ENCODE measurements at places on chromosomes 7 and 10. TPM values are rescaled to one million over a fixed set of nuclear protein-coding genes. Genes with fewer than 3 reads are reported as not detected.

HSPA12A gene
- 32.0 TPM for total RNA-seq

RET gene
- total RNA-seq = 6.3 TPM

HTR7 gene
- total RNA-seq = 0.34 TPM

YWHAG gene
- total RNA-seq = 34.4 TPM

DNA sequence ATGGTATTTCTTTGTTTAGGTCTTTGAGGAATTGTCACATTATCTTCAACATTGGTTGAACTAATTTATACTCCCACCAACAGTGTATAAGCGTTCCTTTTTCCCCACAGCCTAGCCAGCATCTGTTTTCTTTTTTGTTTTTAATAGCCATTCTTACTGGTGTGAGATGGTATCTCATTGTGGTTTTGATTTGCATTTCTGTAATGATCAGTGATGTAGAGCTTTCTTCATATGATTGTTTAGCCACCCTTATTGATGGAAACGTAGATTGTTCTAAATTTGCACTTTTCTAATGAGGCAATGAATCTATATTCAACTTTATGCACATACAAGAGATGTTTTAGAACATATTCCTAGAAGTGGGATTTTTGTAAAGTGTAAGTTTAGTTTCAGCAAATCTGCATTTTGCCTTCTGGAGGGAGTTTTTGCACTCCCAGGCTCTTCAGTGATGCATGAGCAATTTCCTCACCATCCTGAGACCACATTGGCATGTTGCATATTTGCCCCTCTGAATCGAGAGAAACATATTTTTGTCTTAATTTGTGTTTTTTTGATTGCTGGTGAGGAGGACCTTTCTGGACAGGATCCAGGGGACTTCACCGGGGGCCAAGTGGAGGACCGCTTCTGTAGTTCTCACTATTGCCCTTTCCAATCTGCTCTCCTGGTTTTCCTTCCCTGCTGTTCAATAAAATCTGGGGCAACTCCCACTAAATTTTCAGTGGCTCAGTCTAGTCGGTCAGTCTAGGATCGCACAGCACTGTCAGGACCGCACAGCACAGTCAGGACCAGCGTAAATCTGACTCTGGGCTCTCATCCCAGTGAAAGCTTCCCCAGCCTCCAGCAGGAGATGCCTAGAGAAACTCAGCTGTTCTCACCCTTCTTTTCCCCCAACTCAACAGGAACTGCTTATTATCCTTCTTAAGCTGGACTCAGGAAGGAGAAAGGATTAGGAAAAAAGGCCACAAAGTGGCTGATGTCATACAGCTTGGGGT is 157.0 kb downstream of the PTPN20 start:
- no peaks in the 10 kb centered on the region for H3K4me1 ChIP-seq
- H3K4me3 ChIP-seq = no peak overlapping the region
- no peak for DNase-seq
- H3K27me3 ChIP-seq = no peaks in the 10 kb centered on the region
- no peak overlapping the region for H3K27ac ChIP-seq

GRCh38 chr7:140122965-140123364 is 53.8 kb downstream of the KDM7A start:
- no peak overlapping the region for H3K27ac ChIP-seq
- H3K27me3 ChIP-seq = no peaks in the 10 kb centered on the region
- H3K36me3 ChIP-seq = no peaks in the 10 kb centered on the region
- no peaks in the 10 kb centered on the region for H3K4me1 ChIP-seq
- no peak for DNase-seq

TMEM178B gene
- total RNA-seq = 0.76 TPM

PVRIG gene
- 0.21 TPM for total RNA-seq

- H3K27ac ChIP-seq = no peak overlapping the region
- no peaks in the 10 kb centered on the region for H3K27me3 ChIP-seq
These were observed 175.0 kb downstream of the CTNNA3 start for GRCh38 chr10:67520924-67521520.

GRCh38 chr10:74544106-74544505 is 282.3 kb upstream of the KAT6B start:
- DNase-seq = no peak
- no peaks in the 10 kb centered on the region for H3K36me3 ChIP-seq
- no peak overlapping the region for H3K27ac ChIP-seq
- no peaks in the 10 kb centered on the region for H3K27me3 ChIP-seq

DNA sequence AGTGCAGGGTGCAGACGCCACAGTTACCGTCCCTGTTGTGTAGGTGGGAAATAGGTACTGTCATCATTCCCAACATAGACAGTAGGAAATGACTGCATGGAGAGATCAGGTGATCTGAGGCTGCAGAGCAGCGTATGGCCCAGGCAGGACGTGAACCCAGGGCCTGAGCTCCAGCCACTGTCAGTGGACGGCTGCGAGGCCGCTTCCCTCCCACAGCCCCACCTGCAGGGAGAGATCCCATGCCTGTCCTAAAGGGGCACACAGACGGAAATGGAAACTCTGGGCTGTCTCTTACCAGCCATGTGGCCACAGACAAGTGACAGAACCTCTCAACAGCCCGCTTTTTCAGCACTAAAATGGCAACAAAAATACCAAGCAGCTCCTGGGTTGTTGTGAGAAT is 44.5 kb upstream of the MNX1 start:
- DNase-seq = no peak
- no peaks in the 10 kb centered on the region for H3K4me1 ChIP-seq
- no peaks in the 10 kb centered on the region for H3K27me3 ChIP-seq
- H3K36me3 ChIP-seq = no peaks in the 10 kb centered on the region
- H3K4me3 ChIP-seq = no peak overlapping the region
- H3K27ac ChIP-seq = no peak overlapping the region

- H3K27me3 ChIP-seq = no peaks in the 10 kb centered on the region
- DNase-seq = no peak
- no peak overlapping the region for H3K4me3 ChIP-seq
- H3K27ac ChIP-seq = no peak overlapping the region
- H3K4me1 ChIP-seq = no peaks in the 10 kb centered on the region
These were observed 44.9 kb upstream of the ZNF32 start for GRCh38 chr10:43693602-43694001.

DNA sequence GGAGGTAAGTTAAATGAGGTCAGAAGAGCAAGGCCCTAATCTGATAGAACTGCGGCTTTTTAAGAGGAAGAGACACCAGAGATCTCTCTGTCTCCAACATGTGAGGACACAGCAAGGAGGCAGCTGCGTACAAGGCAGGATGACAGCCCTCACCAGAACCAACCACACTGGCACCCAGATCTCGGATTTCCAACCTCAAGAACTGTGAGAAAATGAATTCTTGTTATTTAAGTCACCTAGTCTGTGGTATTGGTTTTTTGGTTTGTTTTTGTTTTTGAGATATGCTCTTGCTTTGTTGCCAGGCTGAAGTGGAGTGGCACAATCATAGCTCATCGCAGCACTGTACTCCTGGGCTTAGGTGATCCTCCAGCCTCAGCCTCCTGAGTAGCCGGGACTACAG is 127.2 kb downstream of the DLG5 start:
- H3K4me3 ChIP-seq = no peak overlapping the region
- H3K4me1 ChIP-seq = no peaks in the 10 kb centered on the region
- no peak overlapping the region for H3K27ac ChIP-seq
- no peaks in the 10 kb centered on the region for H3K27me3 ChIP-seq
- no peak for DNase-seq
- H3K36me3 ChIP-seq = no peaks in the 10 kb centered on the region

CCDC172 gene
- total RNA-seq = not detected

DNA sequence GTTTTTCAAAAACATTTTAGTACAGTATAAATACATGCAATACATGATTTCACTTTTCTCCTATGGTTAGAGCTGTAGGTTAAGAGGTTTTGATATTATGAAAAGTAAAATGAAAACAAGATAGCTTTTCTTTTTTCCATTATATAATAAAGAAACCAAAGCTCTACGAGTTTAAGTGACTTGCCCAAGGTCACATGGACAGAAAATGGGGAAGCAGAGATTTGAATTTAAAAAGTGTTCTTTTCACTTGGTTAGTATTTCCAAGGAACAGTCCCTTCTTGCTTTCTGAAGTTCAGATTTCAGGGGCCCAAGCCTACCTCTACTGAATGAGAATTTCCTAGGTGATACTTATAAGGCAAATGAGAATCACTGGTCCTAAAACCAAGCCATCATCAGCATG is 13.2 kb upstream of the MAP3K8 start:
- no peak overlapping the region for H3K4me3 ChIP-seq
- no peak overlapping the region for H3K27ac ChIP-seq
- H3K36me3 ChIP-seq = no peaks in the 10 kb centered on the region
- H3K27me3 ChIP-seq = no peaks in the 10 kb centered on the region
- DNase-seq = no peak

EBLN1 gene
- 0.21 TPM for total RNA-seq

RAB19 gene
- total RNA-seq = not detected

TUBAL3 gene
- total RNA-seq = not detected

DNA sequence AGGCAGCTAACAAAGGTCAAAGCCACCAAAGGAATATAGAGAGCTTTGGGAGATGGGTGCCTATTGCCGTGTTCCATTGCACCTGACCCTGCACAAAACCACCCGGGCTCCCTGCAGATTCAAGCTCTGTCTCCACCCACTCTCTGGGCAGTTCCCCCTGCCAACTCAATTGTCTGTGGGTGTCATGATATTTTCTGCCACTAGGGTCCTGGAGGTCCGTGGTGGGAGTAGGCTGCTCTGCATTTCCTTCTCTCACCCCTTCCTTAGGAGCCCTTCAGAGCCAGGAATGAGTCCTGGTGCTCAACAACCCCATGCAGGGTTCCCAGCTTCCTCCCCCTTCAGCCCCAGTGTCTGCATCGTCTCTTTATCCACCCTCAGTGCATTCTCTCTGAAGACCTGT is 34.1 kb downstream of the PNLIPRP2 start:
- H3K4me1 ChIP-seq = no peaks in the 10 kb centered on the region
- no peak for DNase-seq
- H3K36me3 ChIP-seq = no peaks in the 10 kb centered on the region
- no peak overlapping the region for H3K27ac ChIP-seq
- no peak overlapping the region for H3K4me3 ChIP-seq
- no peaks in the 10 kb centered on the region for H3K27me3 ChIP-seq

DNA sequence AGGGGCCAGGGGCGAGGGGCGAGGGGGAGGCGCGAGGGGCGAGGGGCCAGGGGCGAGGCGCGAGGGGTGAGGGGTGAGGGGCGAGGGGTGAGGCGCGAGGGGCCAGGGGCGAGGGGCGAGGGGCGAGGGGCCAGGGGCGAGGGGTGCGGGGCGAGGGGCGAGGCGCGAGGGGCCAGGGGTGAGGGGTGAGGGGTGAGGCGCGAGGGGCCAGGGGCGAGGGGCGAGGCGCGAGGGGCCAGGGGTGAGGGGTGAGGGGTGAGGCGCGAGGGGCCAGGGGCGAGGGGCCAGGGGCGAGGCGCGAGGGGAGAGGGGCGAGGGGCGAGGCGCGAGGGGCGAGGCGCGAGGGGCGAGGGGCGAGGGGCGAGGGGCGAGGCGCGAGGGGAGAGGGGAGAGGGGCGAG is 192.3 kb downstream of the PTPRN2 start:
- H3K27me3 ChIP-seq = no peaks in the 10 kb centered on the region
- H3K4me1 ChIP-seq = no peaks in the 10 kb centered on the region
- H3K36me3 ChIP-seq = no peaks in the 10 kb centered on the region
- no peak overlapping the region for H3K4me3 ChIP-seq

- no peak for DNase-seq
- no peaks in the 10 kb centered on the region for H3K27me3 ChIP-seq
- H3K36me3 ChIP-seq = no peaks in the 10 kb centered on the region
- H3K27ac ChIP-seq = no peak overlapping the region
- no peak overlapping the region for H3K4me3 ChIP-seq
These were observed 295.4 kb upstream of the NPSR1 start for GRCh38 chr7:34362621-34363020.

NKX1-2 gene
- total RNA-seq = not detected

DNA sequence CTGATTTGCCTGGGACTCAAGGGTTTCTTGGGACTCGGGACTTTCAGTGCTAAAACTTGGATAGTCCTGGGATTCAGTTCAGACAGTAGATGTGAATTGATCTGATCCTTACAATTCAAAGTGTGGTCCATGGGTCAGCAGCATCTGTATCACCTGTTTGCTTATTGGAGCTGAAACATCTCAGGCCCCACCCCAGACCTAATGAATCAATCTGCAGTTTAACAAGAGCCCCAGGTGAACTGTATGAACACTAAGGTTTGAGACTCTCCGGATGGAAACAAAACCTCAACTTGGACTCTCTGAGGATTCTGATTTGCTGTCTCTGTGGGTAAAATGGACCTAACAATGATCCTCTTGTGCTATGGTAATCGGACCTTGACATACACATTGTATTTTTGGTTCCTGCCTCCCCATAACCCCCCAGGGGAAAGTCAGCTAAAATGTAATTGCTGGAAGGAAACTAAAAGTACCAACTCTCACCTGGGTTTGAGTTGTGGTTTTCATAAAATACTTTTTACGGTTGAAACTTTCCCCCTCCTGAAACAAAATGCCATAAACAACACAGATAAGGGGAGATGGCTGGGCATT is 11.7 kb downstream of the CYP26A1 start:
- no peaks in the 10 kb centered on the region for H3K4me1 ChIP-seq
- no peak overlapping the region for H3K27ac ChIP-seq
- H3K27me3 ChIP-seq = no peaks in the 10 kb centered on the region
- H3K36me3 ChIP-seq = no peaks in the 10 kb centered on the region
- DNase-seq = no peak

GRCh38 chr10:120174491-120174890 is 282.0 kb downstream of the SEC23IP start:
- no peak overlapping the region for H3K4me3 ChIP-seq
- H3K4me1 ChIP-seq = no peaks in the 10 kb centered on the region
- no peaks in the 10 kb centered on the region for H3K27me3 ChIP-seq
- H3K27ac ChIP-seq = no peak overlapping the region
- H3K36me3 ChIP-seq = no peaks in the 10 kb centered on the region

GRCh38 chr10:88062385-88062784 is 199.0 kb downstream of the PTEN start:
- no peaks in the 10 kb centered on the region for H3K36me3 ChIP-seq
- peaks cover 6% of the 10 kb centered on the region for H3K4me1 ChIP-seq
- DNase-seq = no peak
- peak overlapping the region; percentile 65 for H3K27ac ChIP-seq
- no peaks in the 10 kb centered on the region for H3K27me3 ChIP-seq
- no peak overlapping the region for H3K4me3 ChIP-seq

DOCK1 gene
- total RNA-seq = 15.6 TPM

SCIN gene
- under 0.01 TPM for total RNA-seq

- no peak overlapping the region for H3K4me3 ChIP-seq
- peak; percentile 23 for DNase-seq
- no peak overlapping the region for H3K27ac ChIP-seq
- H3K4me1 ChIP-seq = no peaks in the 10 kb centered on the region
- H3K36me3 ChIP-seq = no peaks in the 10 kb centered on the region
These were observed 208.4 kb downstream of the FANK1 start for GRCh38 chr10:126104767-126105166.

GRCh38 chr7:99713995-99714570 is 20.9 kb downstream of the CYP3A7 start:
- H3K27ac ChIP-seq = no peak overlapping the region
- DNase-seq = no peak
- no peaks in the 10 kb centered on the region for H3K27me3 ChIP-seq
- no peaks in the 10 kb centered on the region for H3K4me1 ChIP-seq
- H3K4me3 ChIP-seq = no peak overlapping the region

ARHGEF35 gene
- 4.6 TPM for total RNA-seq

UCN3 gene
- not detected for total RNA-seq

- H3K27me3 ChIP-seq = no peaks in the 10 kb centered on the region
- peaks cover 24% of the 10 kb centered on the region for H3K4me1 ChIP-seq
- DNase-seq = peak; percentile 71
- H3K4me3 ChIP-seq = peak overlapping the region; percentile 8
- no peaks in the 10 kb centered on the region for H3K36me3 ChIP-seq
These were observed 10.4 kb downstream of the TNS3 start for GRCh38 chr7:47571331-47572093.

All from uterus (tissue), 4 donors.